GF-D8 (cell line): ENCODE measurements at places on chromosomes 16 and 17.

- DNase-seq = no peak
Observed at GRCh38 chr17:42797067-42798007, 1.2 kb downstream of the COA3 start.

GRCh38 chr17:77677211-77677610, 281.3 kb upstream of the TNRC6C start:
- no peak for DNase-seq

GRCh38 chr17:74369221-74369620, 1.9 kb downstream of the GPR142 start:
- DNase-seq = no peak

GRCh38 chr17:42969001-42969581, 4.8 kb upstream of the AARSD1 start:
- peak; percentile 73 for DNase-seq

- DNase-seq = no peak
Observed at GRCh38 chr16:86026916-86027315, 128.0 kb downstream of the IRF8 start.

DNA sequence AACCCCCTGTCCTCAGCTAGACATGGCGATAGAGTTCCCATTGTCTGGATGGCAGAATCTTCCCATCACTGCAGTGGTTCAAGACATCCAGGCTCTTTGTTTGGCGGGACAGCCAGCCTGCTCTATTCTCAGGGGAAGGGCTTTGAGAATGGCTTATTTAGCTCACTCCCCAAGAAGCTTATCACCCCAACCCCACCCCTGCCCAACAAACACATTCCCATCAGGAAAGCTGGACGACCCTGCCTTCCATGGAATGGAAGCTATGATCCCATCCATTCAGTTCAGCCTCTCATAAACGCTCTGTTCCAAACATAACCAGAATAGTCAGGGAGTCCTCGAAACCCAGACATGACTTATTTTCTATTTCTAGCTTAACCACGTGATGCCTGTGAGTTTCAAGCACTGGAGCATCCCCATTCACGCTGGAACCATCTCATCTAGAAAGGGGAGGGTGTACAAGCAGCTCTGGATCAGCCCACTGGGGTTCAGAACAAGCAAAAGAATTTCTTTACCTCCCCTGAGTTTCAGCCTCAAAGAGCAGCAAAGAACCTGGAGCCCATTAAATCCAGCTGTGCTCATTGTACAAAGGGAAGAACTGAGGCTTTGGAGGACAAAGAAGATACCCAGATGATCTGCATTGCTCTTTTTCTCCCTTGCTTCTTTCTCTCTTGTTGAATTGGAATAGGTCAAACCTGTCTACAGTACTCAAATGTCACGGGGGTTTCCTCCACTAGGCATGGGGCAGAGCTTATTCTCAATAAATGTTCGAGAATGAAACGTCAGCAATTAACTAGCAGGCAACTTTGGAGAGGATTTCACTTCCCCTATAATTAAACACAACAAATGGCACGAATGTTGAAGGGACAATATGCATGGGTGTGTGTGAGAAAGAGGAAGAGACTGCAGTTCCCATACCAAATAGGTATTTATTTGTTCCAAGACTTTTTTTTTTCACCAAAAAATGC, 93.1 kb downstream of the XYLT1 start:
- DNase-seq = peak; percentile 16

DNA sequence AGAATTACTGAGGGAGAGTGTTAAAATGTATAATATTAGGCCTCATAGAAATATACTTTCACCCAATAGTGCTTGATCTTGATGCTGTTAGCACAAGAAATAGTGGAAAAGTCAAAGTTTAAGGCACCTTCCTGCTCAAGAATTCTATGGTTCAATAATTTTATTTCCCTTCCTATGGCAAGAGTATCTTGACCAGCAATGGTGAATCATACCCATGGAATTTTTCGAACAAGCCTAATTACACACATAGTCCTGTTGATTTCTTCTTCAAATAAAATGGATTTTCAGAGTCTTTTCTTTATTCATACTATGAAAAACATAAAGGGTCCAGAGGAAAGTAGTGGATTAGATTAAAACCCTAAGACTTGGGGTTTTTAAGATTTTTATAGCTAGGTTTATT, 810.6 kb downstream of the CDH11 start:
- DNase-seq = no peak

DNA sequence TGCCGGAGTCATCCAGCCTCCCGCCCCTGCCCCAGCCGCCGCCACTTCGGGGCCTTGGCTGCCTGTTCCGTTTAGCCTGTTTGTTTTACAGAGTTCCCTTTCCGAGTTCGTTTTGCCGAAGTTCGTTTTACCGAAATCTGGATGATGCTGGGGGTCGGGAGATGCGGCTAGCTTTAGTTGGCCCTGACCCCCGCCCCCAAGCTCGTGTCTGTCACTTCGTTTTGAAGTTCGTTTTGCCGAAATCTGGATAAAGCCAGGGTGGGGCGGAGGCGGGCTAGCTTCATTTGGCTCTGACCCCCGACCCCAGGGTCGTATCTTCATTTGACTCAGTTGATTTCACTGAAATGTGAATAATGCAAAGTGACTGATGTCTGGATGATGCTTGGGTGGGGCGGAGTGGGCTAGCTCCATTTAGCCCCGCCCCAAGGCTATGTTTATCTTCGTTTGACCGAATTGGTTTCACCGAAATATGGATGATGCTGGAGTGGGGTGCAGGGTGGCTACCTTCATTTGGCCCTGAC, 591 bp downstream of the PSMD7 start:
- no peak for DNase-seq

GRCh38 chr16:87550495-87550961, 51.8 kb upstream of the JPH3 start:
- DNase-seq = no peak

DNA sequence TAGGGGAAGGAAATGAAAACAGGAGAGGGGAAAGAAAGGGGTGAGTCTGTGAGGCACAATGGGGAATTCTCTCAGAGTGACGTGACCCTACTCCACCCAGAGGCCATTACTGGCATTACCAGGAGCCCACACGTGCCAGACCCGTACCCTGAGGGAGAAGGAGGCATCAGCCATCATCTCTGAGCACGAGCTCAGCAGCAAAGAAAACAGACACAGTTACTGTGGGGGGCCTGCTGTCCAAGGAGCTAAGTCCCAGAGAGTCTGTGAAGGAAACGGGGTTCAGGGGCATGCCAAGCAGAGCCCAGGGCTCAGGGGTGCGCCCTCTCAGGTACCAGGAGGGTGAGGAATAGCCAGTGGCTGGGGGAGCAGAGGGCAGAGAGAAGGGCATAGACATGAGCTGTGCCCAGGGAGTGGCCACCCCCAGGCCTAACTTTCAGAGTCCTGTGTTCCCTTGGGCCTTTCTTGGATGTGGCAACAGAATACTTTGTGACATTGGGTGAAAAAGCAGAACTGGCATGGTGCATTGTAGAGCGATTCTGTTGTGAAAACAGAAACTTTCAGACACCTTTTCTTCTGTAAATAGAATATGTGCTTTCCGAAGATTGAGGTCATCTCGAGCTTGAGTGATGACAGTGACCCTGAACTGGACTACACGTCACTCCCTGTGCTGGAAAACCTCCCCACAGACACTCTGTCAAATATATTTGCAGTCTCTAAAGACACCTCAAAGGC, 11.3 kb downstream of the TAF1C start:
- peak; percentile 32 for DNase-seq

DNA sequence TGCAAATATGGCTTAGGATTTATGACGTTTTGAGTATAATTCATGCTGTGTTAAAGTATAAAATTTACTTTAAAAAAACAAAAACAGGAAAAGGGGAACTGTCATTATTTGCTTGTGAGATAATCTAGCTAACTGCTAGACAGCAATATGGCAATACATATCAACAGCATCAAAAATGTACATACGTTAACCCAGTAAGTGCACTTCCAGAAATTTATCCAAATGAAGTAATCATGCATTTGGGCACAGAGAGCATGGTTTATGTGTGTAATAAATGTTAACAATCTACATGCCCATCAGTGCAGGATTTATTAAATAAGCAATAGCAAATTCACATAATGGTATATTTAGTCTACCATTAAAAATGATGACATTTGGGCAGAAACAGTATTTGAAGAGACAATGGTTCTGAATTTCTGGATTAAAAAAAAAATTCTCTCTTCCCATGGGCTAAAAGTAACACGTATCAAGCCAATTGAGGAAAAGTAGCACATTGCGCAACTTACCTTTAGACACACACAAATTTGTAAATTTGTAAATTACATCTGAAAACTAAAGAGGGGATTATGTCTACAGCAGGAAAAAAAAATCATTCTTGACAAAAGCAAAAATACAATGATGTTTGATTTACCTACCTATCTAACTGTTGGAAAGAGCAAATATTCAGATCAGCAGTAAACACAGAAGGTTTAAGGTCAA, 80.2 kb downstream of the CACNG1 start:
- DNase-seq = no peak

DNA sequence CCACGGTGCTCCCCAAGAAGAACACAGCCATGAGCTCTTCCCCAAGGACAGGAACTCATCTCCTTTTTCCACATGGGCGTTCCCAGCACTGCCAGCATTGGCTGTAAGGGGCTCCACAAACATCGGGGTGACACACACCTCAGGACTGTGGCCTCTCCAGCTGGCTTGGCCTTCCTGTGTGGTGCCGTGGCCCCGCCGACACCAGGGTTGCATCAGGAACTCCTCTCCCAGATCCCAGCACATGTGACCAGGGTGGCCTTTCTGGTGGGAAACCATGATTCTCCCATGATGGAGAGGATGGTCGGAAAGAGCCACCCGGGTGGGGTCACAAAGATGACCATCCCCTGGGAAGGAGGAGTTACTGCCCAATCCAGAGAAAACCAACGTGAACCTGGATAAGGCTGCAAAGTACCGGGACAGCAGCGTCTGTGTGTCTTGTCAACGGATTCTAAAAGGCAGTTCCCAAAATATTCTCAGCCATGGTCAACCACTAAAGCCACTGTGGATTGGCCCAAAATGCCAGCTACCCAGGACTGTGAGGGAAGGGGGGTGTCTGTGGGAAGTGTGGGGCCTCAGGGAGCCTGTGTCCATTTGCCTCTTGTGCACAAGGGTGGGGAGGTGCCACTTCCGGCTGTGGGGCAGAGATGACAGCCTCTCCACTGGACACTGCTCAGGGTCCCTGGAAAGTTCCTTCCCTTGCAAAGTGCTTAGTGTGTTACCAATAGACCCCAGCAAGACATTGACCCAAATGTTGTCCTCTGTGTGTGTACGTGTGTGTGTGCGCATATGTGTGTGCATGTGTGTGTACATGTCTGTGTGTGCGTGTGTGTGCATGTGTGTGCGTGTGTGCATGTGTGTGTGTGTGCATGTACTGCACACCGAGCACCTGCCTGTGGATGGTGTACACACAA, 78.0 kb upstream of the CBX4 start:
- DNase-seq = no peak

- DNase-seq = no peak
Observed at GRCh38 chr17:28334666-28335200, 539 bp downstream of the IFT20 start.

DNA sequence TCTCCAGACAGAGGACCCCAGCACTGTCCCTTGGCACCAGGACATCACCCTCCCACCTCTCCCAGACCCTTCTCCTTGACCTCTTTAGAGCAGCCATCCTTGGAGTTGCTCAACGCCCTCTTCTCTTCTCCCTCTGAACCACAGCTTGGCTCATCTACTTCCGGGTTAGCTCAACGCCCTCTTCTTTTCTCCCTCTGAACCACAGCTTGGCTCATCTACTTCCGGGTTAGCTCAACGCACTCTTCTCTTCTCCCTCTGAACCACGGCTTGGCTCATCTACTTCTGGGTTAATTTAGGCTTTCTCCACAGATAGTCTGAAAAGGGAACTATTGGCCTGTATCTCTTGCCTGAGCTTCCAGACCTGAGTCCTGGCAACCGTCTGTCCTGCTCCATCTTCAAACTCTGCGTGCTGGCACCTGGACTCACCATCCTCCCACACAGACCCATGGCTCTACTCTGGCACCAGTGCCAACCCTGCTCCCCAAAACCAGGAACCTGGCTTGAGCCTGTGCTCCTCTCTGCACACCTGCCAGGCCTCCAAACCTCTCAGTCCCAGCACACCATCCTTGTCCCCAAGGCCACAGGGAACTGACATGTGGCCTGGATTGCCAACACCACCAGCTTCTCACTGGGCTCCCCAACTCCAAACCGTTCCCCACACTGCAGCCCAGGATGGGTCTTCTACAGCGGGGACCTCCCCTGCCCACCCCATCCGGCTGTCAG, 25.3 kb upstream of the FAAP100 start:
- peak; percentile 54 for DNase-seq

GRCh38 chr16:12063004-12063395, 86.5 kb downstream of the SNX29 start:
- no peak for DNase-seq

DNA sequence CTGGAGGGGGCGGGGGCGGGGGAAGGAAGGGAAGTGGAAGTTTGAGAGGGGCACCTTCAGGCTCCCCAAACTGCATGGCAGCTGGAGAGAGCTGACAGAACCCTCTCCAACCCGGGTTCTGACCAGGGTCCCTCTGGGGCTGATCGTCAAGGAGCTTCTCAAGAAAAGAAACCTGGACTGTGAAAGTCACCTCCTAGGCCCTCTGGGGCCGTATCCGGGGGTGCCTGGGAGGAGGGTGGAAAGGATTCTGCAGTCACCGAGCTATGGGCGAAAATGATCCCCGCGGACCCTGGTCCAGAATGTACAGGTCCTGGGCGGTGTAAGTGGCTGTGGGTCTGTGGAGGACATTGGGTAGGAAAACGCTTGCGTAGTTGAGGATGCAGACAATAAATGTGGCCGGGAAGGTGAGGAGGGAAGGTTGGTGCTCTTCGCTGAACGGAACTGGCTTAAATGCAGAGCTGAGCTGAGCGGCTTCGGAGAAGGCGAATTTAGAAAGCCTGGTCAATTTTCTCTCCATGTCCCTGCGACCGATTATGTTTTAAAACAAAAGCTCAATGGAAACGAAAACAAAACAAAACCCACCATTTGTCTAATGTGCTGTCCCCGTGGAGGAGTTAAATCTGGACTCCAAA, 3.6 kb upstream of the LHX1 start:
- no peak for DNase-seq

- no peak for DNase-seq
Observed at GRCh38 chr17:65787503-65787902, 226.1 kb upstream of the AXIN2 start.

GRCh38 chr17:3335876-3336275, 37.7 kb upstream of the OR3A1 start:
- DNase-seq = no peak

GRCh38 chr16:17439580-17439979, 31.2 kb downstream of the XYLT1 start:
- no peak for DNase-seq

DNA sequence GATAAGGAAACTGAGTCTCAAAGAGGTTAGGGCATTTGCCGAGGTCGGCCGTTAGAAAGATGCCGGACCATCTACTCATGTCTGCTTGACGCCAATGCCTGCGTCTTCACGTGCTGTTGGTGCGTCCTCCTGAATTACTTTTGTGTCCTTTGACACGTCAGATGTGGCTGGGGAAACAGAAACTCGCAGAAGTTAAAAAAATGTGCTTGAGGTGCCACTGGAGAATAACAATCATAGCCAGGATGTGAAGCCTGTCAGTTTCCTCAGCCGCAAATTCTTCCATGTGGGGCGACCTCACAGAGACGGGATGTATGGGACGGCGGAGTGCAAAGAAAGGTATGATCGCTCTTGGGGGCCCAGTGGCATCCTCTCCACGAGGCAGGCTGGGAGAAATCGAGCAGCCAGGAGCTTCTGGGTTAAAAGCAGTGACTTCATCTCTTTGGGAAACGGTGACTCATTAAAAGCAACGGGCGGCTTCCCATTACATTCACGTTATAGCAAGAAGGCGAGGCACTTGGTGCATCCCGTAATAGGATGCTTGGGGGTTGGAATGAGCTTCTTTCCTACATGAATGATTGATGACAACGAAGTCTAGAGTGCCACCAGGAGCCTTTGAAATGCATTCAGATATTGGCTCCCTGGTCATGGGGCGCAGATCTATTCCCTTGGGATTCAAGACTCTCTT, 67.8 kb downstream of the BMERB1 start:
- DNase-seq = no peak
